MG63 (cell line): ENCODE measurements at places on chromosomes 5 and 9. TPM values are rescaled to one million over a fixed set of nuclear protein-coding genes. Genes with fewer than 3 reads are reported as not detected.

The ADAMTS16 gene
- not detected in 2 replicates for total RNA-seq

The OSMR gene
- total RNA-seq, result 10.1 and 23.4 TPM in 2 replicates

The INIP gene
- total RNA-seq, result 18.0 and 18.4 TPM in 2 replicates

- DNase-seq, result peak; percentile 94
Observed at GRCh38 chr5:160230686-160231527, 1.6 kb downstream of the FABP6 start.

GRCh38 chr5:71829206-71829605 is 110.1 kb downstream of the CARTPT start:
- DNase-seq, result no peak

- DNase-seq, result no peak
Observed at GRCh38 chr9:133067813-133068212, 6.0 kb downstream of the CEL start.

- DNase-seq, result no peak
Observed at GRCh38 chr5:73751254-73751914, 125.4 kb downstream of the ARHGEF28 start.

DNA sequence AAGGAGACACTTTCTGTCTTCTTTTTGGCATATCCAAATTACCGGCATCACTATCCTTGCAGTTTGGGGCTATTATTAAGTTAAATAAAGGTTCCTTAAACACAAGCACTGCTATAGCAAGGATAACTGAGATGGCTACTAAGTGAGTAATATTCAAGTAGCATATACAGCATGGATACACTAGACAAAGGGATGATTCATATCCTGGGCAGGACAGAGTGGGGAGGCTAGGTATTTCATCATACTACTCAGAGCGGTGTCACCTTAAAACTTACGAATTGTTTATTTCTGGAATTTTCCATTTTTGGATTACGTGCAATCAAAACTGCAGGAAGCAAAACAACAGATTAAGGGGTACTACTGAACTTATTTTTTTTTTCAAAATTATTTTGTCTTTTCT is 54.1 kb downstream of the FER start:
- peak; percentile 76 for DNase-seq

DNA sequence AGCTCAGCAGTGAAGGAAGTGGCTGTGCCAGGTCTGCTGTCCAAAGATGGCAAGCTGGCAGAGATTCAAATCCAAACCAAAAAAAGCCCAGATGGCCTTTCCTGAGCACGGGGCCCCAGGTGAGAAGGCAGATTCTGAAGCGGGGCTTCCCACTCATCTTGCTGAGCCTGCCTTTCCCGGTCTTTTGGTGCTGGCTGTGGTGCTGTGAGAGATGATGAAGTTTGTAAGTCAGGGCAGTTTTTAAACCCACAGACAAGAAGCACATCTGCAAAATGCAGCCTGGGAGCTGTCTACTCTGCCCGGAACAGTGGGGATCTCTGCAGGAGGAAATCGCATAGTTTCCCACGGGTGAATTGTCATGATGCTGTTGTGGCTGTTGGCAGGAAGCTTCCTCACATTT is 85.0 kb upstream of the IRX4 start:
- no peak for DNase-seq

DNA sequence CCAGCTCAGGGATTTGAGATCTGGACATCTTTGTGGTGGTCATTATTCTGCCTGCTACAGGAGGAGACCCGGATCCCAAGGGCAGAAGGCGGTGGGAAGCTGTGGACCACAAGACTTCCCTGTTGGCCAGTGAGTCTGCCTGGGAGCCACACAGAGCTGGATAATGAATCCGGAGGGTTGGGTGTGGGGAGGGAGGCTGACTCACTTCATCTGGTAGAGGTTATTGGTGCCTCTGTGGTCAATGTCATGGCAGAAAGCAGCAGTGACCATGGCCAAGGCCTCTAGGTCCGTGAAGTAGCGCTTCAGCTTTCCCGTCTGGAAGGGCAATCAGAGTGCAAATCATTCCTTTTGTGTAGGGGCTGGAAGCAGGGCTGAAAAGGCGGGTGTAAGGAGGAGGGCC is 58.5 kb downstream of the PDE6A start:
- no peak for DNase-seq

- no peak for DNase-seq
Observed at GRCh38 chr5:139677736-139678613, 29.8 kb downstream of the CXXC5 start.
